ENCODE measurements at places on chromosomes 11 and 22.

DNA sequence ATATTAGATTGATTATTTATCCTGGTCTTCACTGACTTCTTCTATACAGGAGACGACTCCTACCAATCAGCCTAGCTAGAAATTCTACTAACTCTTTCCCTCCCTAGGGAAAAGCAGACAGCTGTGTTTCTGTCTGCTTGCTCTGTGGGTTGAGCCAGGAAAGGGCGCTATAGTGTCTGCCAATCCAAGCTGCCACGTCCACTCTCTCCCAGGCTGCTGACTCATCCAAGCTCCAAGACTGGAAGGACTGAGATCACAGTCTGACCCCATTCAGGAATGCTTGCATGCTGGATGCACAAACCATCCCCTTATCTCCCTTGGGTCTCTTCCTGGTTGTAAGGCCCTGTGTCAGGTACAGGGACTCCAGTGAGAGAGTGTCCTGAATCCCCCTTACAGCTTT lies 955.6 kb downstream of the OPCML start:
- no peaks in the 10 kb centered on the region for H3K4me1 ChIP-seq
- DNase-seq = no peak
- H3K36me3 ChIP-seq = no peaks in the 10 kb centered on the region
- H3K27me3 ChIP-seq = no peaks in the 10 kb centered on the region
- no peak overlapping the region for H3K27ac ChIP-seq
- no peak overlapping the region for H3K4me3 ChIP-seq

DNA sequence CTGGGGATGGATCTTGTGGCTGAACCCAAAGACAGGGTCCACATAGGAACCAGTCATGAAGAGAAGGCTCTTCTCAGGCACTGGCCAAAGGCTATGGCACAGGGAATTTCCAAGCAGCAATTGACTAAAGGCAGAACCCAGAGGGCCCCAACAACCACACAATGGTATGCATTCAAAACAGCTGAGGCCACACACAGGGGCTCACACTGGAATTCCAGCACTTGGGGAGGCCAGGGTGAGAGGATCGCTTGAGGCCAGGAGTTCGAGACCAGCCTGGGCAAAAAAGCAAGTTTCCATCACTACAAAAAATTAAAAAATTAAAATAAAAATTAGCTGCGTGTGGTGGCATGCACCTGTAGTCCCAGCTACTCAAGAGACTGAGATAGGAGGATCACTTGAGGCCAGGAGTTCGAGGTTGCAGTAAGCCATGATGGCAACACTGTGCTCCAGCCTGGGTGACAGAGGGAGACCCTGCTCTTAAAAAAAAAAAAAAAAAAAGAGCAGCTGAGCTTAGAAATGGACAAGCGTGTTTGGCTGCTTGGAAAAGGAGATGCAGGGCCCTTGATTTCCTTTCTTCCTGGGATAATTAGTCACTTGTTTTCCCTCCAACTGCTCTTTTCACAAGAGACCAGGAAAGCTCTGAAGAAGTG lies 44.6 kb downstream of the MYH9 start:
- DNase-seq = no peak
- H3K4me1 ChIP-seq = peaks cover 19% of the 10 kb centered on the region
- H3K27ac ChIP-seq = no peak overlapping the region

DNA sequence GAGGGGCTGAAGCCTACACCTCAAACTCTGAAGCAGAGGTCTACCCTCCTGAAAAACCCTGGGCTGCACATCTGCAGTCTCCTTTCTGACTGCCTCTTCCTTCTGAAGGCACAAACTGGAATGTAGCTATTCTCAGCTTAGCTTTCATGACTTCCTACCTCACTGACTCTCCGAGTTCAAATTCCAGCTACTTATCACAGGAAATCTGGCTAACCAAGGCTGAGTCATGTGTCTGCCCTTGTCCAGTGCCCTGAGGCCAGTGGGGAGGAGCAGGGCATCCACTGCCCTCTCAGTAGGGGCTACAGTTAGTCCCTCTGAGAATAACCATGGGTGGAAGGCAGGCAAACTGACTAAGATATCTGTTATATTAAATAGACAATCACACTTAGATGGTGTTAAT lies 29.2 kb downstream of the PDGFD start:
- H3K4me1 ChIP-seq = no peaks in the 10 kb centered on the region
- no peak for DNase-seq
- no peaks in the 10 kb centered on the region for H3K27me3 ChIP-seq
- H3K27ac ChIP-seq = no peak overlapping the region
- H3K4me3 ChIP-seq = no peak overlapping the region

- no peaks in the 10 kb centered on the region for H3K36me3 ChIP-seq
- no peaks in the 10 kb centered on the region for H3K27me3 ChIP-seq
- no peak overlapping the region for H3K4me3 ChIP-seq
- DNase-seq = no peak
- H3K4me1 ChIP-seq = peaks cover 12% of the 10 kb centered on the region
Observed at GRCh38 chr11:19714387-19715363, 2.0 kb downstream of the NAV2 start.

GRCh38 chr22:30397656-30398635 lies 1.1 kb downstream of the SEC14L2 start:
- H3K4me1 ChIP-seq = no peaks in the 10 kb centered on the region
- H3K27me3 ChIP-seq = peaks cover 20% of the 10 kb centered on the region
- no peaks in the 10 kb centered on the region for H3K36me3 ChIP-seq
- no peak overlapping the region for H3K27ac ChIP-seq
- 0 out of 2 replicates have a peak overlapping the region, but pooled peaks have one; percentile 59 for H3K4me3 ChIP-seq

DNA sequence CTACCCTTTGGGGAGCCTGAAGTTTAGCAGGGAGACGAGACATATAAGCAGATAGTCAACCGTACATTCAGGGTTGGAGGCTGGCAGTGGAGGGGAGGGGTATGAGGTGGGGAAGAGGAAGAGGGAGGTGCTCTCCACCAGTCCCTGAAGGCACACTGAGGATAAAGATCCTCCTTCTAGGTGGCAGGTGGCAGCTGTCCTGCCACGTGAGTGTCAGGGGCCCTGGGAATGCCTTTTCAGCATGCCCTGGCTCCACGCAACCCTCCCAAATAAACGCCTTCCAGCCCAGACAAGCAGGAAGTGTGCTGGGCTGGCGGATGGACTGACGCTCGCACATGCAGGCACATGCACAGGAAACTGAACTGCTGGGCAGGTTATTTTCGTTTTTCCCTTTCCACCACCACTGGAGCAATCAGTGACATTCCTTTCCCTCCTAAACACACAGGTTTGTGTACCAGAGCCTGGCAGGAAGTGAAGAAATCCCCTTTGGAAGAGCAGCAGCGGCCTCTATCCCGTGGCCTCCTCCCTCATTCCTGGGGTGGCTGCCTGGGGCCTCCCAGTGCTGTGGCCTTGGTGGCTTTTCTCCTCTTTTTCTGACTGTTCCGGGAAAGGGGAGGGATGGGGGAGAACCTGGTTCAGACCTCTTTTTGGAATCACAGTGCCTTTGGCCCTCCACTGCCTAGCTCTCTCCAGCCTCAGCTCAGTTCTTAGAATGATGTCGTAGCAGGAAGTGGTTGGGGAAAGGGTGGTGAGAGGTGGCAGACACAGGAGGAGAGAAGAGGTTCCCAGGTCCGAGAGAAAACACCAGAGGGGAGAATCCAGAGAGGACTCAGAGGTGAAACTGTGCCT lies 157.0 kb upstream of the TIMP3 start:
- no peaks in the 10 kb centered on the region for H3K4me1 ChIP-seq
- DNase-seq = no peak
- H3K4me3 ChIP-seq = no peak overlapping the region
- H3K36me3 ChIP-seq = no peaks in the 10 kb centered on the region

DNA sequence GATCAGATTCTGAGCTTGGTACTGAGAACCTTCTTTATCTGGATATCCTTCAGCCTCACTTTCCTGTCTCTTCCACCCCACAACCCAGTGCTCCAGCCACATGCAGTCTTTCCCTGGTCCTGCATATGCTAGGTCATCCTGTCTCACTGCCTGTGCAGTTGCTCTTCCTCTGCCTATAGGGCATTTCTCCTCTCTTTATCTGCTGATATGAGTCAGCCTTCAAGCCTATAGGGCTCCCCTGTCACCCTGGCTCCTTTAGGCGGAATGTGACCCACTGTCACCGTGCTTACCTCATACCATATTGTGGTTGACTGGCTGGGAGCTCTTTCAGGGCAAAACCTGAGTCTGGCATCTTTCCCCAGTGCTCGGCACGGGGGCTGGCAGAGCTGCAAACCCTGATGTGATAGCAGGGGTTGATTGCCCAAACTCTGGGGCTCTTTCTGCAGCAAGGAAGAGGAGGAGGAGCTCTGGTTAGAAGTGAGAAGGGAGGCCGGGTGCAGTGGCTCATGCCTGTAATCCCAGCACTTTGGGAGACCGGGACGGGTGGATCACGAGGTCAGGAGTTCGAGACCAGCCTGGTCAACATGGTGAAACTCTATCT lies 26.3 kb downstream of the MEI1 start:
- DNase-seq = no peak
- H3K4me1 ChIP-seq = no peaks in the 10 kb centered on the region
- H3K4me3 ChIP-seq = no peak overlapping the region
- H3K27me3 ChIP-seq = no peaks in the 10 kb centered on the region

DNA sequence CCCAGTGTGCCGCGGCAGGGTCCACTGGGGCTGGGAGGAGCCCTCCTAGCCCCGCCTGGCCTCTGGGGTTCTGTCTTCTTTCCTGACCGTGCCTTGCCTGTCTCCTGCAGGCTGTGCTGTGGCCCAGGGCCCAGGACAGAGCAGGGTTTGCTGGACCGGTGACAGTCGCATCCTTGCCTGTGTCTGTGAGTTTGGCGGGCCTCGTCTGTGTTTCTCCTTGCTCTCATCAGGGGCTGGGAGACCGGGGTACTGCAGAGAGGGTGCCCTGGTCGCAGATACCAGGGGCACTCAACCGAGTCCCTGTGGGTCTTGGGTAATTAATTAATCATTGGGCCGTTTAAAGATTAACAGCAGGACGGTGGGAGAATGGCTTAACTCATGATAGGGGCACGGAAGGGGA lies 29.9 kb downstream of the RPL3 start:
- no peaks in the 10 kb centered on the region for H3K27me3 ChIP-seq
- DNase-seq = no peak
- H3K4me1 ChIP-seq = 0 out of 2 replicates have a peak, but pooled peaks cover 7% of the 10 kb centered on the region
- no peaks in the 10 kb centered on the region for H3K36me3 ChIP-seq

- H3K4me1 ChIP-seq = no peaks in the 10 kb centered on the region
- no peak overlapping the region for H3K4me3 ChIP-seq
- no peak overlapping the region for H3K27ac ChIP-seq
- peaks cover 44% of the 10 kb centered on the region for H3K27me3 ChIP-seq
- no peaks in the 10 kb centered on the region for H3K36me3 ChIP-seq
Observed at GRCh38 chr22:27456696-27457503, 344.7 kb downstream of the MN1 start.

- DNase-seq = no peak
- H3K27ac ChIP-seq = no peak overlapping the region
- H3K4me1 ChIP-seq = no peaks in the 10 kb centered on the region
Observed at GRCh38 chr11:96869207-96869606, 479.4 kb downstream of the JRKL start.

DNA sequence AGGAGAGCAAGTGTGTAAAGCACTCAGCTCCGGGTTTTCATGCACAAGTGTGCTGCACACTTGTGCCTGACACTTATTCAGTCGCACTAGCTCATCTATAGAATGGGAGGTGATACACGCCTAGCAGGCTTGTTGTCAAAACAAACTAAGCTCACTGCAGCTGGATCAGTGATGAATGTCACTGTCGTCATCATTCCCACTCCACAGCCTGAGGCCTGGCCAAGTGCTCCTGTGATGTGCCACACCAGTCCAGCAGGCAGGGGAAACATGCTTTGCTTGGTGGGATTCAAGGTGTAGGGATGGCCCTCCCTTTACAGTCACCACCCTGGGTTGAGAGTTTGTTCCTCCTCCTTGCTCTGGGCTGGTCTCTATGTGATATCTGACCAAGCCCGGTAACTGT lies 6.8 kb downstream of the MPST start:
- peaks cover 15% of the 10 kb centered on the region for H3K4me1 ChIP-seq
- H3K27ac ChIP-seq = no peak overlapping the region
- H3K4me3 ChIP-seq = no peak overlapping the region
- no peaks in the 10 kb centered on the region for H3K27me3 ChIP-seq

- H3K4me1 ChIP-seq = no peaks in the 10 kb centered on the region
- no peak overlapping the region for H3K4me3 ChIP-seq
- H3K27me3 ChIP-seq = no peaks in the 10 kb centered on the region
- no peaks in the 10 kb centered on the region for H3K36me3 ChIP-seq
- no peak for DNase-seq
Observed at GRCh38 chr11:41446107-41446506, 13.3 kb downstream of the LRRC4C start.

- no peak overlapping the region for H3K27ac ChIP-seq
- no peak for DNase-seq
- H3K4me1 ChIP-seq = no peaks in the 10 kb centered on the region
Observed at GRCh38 chr11:44849922-44850321, 100.8 kb downstream of the TP53I11 start.

- DNase-seq = no peak
- no peaks in the 10 kb centered on the region for H3K4me1 ChIP-seq
- H3K4me3 ChIP-seq = no peak overlapping the region
Observed at GRCh38 chr11:10892250-10892649, 34.4 kb upstream of the ZBED5 start.

DNA sequence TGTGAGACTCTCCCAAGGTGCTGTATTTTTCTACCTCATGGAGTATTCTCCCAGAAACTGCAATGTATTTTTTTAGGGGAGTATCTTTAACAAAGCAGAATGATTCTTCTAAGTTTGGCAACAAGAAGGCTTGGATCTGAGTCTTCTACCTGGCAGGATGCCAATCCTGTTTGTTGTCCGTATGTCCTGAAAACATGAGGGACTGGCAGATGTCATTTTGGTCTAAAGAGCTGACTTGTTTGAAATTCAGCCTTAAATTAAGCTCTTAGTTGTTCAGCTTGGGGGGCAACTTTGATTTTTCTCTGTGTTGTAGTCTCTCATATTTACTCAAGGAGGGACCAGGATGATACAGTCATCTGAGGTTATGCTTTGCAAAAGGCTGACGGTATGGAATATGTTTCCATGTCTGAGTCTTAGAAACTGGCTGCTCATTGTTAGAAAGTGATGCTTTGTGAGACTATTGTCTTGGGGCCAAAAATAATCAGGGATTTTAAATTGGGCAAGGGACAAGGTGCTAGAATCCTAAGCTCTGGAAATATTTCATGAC lies 9.3 kb downstream of the MRPL16 start:
- no peak overlapping the region for H3K27ac ChIP-seq
- H3K4me3 ChIP-seq = no peak overlapping the region
- peaks cover under 1% of the 10 kb centered on the region for H3K36me3 ChIP-seq
- peaks cover 8% of the 10 kb centered on the region for H3K4me1 ChIP-seq
- DNase-seq = no peak
- H3K27me3 ChIP-seq = no peaks in the 10 kb centered on the region

- no peak overlapping the region for H3K4me3 ChIP-seq
- H3K4me1 ChIP-seq = peaks cover 5% of the 10 kb centered on the region
- no peaks in the 10 kb centered on the region for H3K27me3 ChIP-seq
- H3K36me3 ChIP-seq = no peaks in the 10 kb centered on the region
Observed at GRCh38 chr11:67079065-67079705, 22.5 kb downstream of the RHOD start.

Data from MM.1S (cell line).